ENCODE measurements at places on chromosomes 16 and 17.

DNA sequence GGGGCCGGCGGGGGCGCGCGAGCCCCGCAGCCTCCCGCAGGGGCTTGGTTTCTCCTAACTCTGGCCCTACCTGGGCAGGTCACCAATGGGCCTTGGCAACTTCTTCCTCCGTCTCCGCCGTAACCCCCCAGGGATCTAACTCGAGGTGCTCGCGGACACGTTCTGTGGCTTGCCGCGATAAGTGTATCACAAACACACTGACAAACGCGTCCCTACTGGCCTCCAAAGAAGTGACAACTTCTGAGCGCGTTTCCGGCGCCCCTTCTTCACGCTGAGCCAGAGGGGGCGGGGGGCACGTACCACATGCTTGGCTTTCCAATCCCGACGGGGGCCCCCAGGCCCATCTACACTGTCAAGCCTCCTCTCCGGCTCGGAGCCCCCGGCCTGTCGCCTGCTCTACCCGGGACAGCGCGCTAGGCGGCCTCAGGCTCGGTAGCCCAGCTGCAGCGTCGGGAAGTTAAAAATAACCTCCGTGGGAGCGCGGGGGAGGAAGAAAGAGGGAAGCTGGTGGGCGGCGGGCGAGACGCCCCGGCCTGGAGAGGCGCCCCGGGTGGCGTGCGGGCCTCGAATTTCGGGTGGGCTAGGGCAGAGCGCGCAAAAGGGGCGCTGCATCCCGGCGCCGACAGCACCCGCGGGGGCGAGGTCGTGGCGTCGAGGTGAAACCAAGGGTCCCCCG, 725 bp upstream of the SPHK1 start:
- peak; percentile 80 for DNase-seq

DNA sequence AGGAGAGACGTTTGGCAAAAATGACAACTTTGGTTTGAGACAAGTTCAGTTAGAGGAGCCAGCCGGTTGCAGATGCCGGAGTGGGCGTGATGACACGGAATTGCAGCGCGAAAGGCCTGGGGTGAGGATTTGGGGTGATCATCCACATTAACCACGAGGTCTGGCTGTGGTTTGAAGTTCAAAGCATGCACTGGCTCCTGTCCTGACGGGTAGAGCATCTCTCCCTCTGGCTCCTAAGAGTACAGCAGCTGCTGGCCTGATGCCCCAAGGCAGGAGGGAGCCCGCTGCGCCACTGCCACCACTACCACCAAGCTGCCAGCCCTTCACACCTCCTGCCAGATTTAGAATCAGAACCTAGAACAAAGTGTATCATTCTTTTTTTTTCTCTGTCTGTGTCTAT, 3.7 kb downstream of the RHBDL3 start:
- no peak for DNase-seq

- DNase-seq = no peak
Observed at GRCh38 chr16:88320947-88321634, 61.7 kb upstream of the ZNF469 start.

DNA sequence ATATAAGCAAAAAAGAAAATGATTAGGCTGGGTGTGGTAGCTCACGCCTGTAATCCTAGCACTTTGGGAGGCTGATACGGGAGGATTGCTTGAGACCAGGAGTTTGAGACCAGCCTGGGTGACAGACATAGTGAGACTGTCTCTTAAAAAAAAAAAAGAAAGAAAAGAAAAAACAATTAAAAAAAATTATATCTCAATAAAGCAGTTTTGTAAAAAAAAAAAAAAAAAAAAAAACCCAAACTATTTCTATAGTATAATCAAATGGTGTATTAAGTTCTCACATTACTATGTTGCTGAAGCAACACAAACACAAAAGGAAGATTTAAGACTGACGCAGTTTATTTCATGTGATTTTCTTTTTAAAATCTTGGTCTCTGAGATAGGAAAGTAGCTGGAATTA, 140.5 kb downstream of the TRIM37 start:
- no peak for DNase-seq

GRCh38 chr17:67474081-67474661, 97.1 kb downstream of the PITPNC1 start:
- DNase-seq = no peak

- DNase-seq = no peak
Observed at GRCh38 chr17:78159575-78160158, 8.7 kb upstream of the SYNGR2 start.

DNA sequence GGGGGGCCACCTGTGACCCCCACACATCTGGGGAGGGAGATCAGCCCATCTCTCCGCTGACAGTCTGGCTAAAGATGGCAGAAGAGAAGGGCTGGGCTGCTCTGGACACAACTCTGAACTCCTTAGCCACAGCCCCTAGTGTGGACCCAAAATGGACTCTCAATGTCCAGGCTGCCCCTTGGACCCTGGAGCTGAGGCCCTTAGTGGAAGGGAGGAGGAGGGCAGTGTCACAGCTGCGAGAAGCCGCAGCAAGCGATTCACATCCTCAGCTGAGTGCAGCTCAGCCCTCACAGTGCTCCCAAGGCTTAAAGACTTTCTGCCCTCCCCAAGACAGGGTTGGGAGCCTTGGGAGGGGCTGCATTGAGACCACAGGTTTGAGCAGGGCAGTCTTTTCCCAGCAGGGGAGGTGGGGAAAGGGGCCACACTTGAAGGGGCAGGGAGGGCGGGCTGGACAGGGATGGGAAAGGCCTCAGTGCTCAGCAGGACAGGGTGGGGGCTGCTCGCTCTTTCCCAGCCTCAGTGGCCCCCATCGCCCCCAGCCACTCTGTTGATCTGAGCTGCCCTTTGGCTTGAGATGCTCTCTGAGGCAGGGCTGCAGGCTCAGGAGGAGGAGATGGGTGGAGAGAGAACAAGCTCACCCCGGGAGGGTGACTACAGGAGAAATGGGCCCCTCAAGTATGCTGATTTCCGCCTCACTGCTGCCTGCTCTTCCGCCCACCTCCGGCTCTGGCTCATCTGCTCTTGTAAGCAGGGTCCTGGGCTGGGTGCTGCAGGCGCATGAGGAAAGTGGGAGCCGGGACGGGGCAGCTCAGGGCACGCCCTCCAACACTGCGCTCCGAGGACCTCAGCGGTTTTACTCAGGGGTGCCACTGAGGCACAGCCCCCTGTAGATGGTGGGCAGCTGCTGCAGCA, 50.9 kb upstream of the MTSS2 start:
- DNase-seq = no peak

DNA sequence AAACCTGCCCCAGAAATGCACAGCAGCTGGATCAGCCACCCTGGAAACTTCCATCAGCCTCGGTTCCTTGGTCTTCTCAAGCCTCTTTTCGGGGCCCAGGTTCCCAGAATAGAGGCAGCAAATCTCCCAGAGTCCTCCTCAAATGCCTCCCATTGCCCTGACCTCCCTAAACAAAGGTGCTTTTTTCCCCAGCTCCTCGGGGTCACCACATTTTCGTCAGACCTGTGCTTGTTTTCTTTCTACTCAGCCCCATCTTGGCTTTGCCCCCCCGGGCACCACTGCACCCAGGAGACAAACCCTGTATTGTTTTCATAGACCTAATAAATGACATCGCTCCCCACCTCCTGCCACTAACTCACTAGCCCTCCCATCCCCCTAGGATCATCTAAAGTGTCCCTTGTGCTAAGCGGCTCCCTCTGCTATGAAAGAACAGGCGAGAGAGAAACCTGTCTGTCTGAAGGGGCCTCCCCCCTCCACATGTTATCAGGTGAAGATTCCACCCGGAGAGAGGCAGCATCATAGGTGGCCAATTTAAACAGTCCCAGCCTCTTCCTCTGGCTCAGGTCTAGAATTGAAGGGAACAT, 451.1 kb downstream of the SOX9 start:
- no peak for DNase-seq

- DNase-seq = peak; percentile 6
Observed at GRCh38 chr17:40794466-40794865, 5.3 kb downstream of the KRT28 start.

- DNase-seq = peak; percentile 54
Observed at GRCh38 chr17:81241648-81242420, 2.7 kb downstream of the NDUFAF8 start.

DNA sequence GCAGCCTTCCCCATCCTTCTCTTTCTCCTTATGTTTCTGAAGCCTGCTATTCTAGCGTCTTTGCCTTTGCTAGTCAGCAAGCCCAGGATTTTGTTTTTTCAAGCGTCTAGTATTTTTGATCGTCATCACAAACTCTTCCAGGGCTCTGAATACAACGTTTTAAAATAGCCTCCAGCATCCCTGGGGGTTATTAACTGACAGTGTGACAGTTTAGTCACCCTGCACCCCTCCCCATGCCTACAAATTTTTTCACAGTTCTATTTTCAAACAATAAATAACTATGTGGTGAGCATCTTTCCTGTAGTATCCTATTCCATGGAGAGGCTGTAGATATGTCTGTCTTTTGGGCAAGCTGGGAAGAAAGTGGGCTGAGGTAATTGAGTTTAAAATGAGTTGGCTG, 280.9 kb downstream of the MAP2K4 start:
- DNase-seq = no peak

- peak; percentile 89 for DNase-seq
Observed at GRCh38 chr17:64706224-64707049, 44.3 kb upstream of the SMURF2 start.

Data from suppressor macrophage treated with lipopolysaccharide for 1 hour (primary cell).